Stomach (tissue), 19 donors: ENCODE measurements at places on chromosomes 7 and 10. TPM values are rescaled to one million over a fixed set of nuclear protein-coding genes. Genes with fewer than 3 reads are reported as not detected.

DNA sequence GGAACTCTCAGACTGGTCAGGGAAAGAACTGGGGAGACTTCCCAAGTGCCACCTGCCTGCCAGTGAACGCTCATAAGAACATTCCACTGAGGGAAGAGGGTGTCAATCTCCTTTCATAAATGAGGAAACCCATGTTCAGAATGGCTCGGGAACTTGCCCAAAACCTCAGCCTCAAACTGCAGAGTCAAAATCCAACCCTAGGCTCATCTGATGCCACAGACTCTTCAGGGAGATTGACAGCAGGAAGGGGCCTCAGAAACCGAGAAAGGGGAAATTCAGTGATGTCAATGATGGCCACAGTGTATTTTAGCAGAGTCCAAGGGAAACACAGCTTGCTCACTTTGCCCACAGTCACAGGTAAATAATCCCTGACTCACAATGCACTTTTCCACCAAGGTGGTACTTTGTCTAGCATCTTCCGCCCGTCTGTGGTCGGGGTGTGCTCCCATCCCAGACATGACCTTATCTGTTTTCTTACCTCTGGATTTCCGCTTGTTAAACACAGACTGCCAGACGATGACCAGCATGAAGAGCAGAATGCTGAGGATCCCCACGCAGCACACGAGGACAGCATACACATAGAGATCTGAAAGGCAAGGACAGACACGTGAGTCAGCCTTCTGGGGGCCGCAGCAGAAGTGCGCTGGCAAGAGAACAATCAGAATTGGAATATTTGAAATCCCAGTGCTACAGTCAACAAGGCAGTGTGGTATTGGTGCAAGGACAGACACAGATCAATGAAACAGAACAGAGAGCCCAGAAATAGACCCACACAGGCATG, 38.4 kb downstream of the VSTM4 start:
- H3K27me3 ChIP-seq, result no peaks in the 10 kb centered on the region
- H3K4me3 ChIP-seq, result no peak overlapping the region
- no peak for DNase-seq
- H3K36me3 ChIP-seq, result no peaks in the 10 kb centered on the region
- H3K27ac ChIP-seq, result no peak overlapping the region

DNA sequence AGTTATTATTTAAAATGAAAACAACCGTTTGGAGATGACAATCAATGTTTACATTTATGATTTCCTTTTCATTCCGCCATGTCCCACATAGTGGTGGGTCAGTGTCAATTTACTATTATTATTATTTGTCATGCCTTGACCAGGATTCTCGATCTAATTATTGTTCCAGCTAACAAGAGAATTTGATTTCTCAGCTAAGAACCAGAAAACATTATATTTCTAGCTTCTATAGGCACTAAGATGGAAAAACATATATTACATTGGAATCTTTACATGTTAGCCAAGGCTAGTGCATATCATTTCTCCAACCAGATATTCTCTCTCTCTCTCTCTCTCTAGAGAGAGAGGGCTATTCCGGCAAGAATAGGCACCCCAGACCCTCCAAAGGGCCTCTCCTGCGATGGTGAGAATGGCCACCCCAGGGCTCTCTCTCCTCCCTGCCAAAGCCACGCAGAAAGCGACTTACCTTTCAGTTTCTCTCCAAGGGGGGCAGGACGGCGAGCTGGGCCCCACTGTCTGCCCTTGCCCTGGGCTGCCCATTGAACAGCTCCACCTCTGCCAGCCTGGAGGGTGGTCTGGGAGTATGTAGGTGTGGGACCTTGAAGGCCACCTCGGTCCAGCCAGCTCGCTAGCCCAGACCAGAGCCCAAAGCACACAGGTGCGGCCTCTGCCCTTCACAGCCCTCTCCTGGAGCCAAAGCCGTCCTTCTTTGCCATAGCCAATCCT, 2.4 kb downstream of the HOXA3 start:
- peak overlapping the region; percentile 46 for H3K4me3 ChIP-seq
- no peaks in the 10 kb centered on the region for H3K36me3 ChIP-seq
- peaks cover 100% of the 10 kb centered on the region for H3K27me3 ChIP-seq
- DNase-seq, result no peak

The CNPY1 gene
- total RNA-seq, result not detected

The ITPRID1 gene
- total RNA-seq, result not detected

DNA sequence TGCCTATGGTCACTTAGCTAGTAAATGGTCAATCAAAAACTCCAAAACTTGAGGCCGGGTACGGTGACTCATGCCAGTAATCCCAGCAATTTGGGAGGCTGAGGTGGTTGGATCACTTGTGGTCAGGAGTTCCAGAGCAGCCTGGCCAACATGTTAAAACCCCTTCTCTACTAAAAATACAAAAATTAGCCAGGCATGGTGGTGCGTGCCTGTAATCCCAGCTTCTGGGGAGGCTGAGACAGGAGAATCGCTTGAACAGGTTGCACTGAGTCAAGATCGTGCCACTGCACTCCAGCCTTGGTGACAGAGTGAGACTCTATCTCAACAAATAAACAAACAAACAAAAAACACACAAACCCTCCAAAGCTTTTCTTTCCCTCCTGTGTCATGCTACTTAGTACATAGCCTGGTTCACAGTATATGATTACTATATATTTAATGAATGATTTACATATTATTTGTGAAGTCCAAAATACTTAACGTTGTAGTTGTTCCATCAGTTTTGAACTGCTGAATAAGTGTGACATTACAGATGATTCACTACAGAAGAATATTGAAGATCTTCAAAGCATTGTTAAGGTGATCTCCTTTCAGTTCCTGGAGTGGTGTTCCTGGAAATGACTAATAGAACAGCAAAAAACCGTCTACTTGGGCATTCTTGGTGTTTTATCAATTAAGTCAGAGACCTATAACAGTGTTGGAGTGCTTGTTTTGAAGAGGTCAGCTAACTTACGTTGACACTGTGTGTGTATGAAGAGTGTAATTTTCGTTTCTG, 72.9 kb downstream of the ADK start:
- H3K4me3 ChIP-seq, result no peak overlapping the region
- H3K4me1 ChIP-seq, result no peaks in the 10 kb centered on the region
- no peak for DNase-seq
- no peak overlapping the region for H3K27ac ChIP-seq
- H3K36me3 ChIP-seq, result no peaks in the 10 kb centered on the region
